Lower leg skin (tissue), 4 donors: ENCODE measurements at places on chromosomes 1 and 21.
A peak's percentile ranks its signal among the peaks of the same experiment; 100 is the strongest.

DNA sequence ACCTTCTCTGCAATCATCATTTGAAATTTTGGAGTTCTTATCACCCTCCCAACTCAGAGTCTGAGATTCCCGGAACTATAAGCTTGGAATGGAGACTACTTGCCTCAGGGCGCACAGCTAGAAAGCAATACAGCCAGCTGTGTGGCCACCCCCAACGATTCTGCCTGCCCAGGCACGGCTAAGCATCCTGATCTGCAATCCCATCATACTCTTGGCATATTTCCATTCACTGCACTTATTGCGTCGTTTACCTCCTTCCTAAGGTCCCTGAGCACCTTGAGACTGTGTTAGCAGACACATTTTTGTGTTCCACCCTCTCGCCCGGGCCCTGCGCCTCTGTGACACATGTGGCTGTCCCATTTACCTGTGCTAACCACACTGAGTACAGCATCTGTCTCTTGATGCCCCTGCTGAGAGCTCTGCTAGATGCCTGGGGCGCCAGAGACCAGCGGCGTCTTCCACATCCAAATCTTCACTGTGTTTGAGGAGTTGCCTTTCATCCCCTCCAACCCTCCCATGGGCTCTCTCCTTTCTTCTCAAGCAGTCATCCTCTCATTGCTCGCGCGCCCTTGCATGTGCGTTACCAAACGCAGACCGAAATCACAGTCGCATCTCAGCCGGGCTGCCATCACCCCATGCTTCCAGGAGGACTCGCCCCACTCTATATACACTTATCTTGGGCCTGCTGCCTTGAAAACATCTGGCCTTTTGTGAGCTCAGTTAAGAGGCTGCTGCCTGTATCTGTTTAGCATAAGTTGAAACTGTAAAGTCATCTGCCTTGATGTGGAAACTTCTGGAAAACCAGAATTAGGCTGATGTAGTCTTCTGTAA is 3.5 kb upstream of the CLDN19 start:
- peak; percentile 76 for DNase-seq

- no peak for DNase-seq
Observed at GRCh38 chr1:90726425-90726985, 9.4 kb upstream of the BARHL2 start.

- peak; percentile 23 for DNase-seq
Observed at GRCh38 chr1:221740993-221741702, 741 bp downstream of the DUSP10 start.

GRCh38 chr21:42030311-42030710 is 20.2 kb upstream of the ZBTB21 start:
- DNase-seq: no peak

DNA sequence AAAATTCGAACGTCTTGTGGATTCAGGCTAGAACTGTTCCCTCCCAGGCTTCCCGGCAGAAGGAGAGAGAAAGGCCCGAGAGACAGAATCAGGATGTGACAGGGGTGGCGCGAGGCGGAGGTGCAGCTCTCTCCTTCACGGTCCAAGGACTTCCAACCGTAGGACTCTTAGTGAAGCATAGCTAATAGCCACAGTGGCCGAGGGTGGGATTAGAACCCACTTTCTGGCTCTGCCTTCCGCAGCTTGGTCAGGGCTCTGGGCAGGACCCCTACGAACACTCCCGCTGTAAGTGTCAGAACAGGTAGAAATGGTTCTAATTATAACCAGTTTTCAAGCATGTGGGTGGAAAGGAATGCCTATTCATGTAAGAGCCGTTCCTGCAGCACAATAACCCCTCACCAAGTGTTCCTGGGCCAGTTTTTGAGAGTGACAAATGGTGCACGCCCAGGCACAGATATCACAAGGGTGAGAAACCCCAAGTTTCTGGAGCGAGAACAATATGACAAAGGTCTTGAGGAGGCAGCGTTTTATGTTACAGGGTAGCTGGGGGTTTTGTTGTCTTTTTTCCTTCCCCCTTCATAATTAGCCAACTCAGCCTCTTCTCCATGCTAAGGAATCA is 86.4 kb downstream of the SYF2 start:
- no peak for DNase-seq
